ENCODE measurements at places on chromosomes 1 and 21. TPM values are rescaled to one million over a fixed set of nuclear protein-coding genes. Genes with fewer than 3 reads are reported as not detected.
A peak's percentile ranks its signal among the peaks of the same experiment; 100 is the strongest.

AMY1A gene
- not detected for total RNA-seq

DNA sequence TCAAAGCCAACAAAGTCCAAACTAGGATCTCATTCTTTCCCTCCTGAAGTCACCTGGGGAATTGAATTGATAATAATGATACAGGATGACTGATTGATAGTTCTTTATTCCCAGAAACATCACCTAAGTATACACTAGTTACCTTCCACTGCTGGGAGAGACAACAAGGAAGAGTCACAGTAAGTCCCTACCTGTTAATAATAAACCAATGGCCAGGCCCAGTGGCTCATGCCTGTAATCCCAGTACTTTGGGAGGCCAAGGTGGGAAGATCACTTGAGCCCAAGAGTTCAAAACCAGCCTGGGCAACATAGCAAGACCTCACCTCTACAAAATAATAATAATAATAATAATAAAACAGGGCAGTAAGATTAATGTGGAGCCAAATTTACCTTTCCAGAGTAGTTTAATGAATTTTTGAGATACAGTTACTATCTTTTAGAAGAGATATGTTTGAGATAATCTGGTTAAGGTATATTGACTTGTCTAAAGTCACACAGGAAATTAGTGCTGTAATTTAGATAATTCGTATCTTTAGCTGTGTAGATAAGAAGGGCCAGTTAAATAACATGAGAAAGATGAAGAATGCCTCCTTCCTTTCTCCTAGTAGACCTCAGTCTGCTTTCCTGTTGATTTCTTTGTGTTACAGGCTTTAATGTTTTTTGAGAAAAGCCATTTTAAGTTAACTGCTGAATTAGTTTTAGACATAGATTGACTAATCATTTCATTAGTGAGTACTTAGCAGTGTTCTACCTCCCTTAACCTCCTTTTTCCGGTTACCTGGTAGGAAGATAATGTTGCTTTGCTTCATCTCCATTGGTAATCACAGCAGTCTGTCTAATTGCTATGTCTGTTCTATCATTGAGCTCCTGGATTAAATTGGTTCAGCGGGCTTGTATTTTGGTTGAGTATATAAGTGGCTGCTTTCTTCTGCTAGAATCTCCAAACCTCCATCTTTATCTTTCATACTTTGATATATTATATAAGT, 22.0 kb downstream of the SMAP2 start:
- no peaks in the 10 kb centered on the region for H3K27me3 ChIP-seq
- H3K27ac ChIP-seq: peak overlapping the region; percentile 85
- DNase-seq: no peak
- peaks cover 44% of the 10 kb centered on the region for H3K4me1 ChIP-seq
- no peak overlapping the region for H3K4me3 ChIP-seq

VCAM1 gene
- not detected for total RNA-seq

DNA sequence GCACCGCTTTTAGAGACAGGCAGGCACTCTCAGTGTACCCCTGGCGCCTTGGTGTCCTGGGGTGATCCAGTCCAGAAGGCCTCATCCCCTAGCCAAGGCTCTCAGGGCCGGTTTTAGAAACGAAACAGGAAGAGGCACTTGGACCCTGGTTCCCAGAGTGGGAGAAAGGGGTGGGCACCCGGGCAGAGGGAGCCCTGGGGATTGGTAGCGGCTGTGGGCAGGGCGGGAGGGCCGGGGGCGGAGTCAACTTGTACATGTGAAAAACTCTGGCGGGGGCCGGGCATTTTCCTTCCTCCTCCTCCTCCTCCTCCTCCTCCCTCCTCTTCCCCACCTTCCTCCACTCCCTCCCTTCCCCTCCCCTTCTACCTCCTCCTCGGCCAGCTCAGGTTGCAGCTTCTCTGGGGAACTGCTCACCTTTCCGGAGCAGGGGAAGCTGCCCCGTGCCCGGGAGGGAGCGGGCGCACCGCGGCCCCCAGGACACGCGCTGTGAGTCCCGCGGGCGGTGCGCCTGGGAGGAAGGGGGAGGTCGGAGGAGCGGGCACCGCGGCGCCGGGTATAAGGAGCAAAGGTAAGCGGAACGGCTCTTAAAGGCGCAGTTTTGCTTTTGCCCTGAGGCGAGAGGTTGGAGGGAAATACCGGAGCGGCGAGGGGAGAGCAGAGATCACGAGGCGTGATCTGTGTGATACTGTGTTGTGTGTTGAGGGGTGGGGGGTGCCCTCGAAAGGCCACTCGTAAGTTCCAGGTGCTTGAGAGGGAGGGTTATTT, at the start of gene CDK18:
Gene CDK18 (plus strand): TSS at position 359 of the 765 bp plus-strand sequence. CDS start 18,499 bp downstream, outside the sequence.
- no peak within 1 kb of the TSS for H3K27ac ChIP-seq
- no peak for DNase-seq
- peak within 1 kb of the TSS; percentile 49 for H3K4me3 ChIP-seq
- peaks cover 57% of the 10 kb centered on the region for H3K27me3 ChIP-seq
- no peaks in the 10 kb centered on the region for H3K36me3 ChIP-seq
- no peaks in the 10 kb centered on the region for H3K4me1 ChIP-seq

DNA sequence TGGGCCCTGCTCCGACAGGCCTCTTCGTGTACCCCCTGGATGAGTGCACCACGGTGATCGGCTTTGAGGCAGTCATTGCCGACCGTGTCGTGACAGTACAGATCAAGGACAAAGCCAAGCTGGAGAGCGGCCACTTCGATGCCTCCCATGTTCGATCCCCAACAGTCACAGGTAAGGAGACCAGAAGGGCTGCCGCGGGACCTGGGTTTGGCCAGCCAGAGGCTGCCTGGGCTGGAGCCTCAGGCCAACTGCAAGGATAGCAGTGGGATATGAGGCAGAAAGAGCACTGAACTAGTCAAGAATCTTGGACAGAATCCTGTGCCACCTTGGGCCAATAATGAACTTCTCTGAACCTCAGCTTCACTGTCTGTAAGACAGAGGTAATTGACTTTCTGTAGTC, 22.1 kb downstream of the VWA5B1 start:
- H3K4me3 ChIP-seq: no peak overlapping the region
- H3K27me3 ChIP-seq: peaks cover 24% of the 10 kb centered on the region
- no peak for DNase-seq
- H3K36me3 ChIP-seq: no peaks in the 10 kb centered on the region

GRCh38 chr1:20426923-20427322, 59.1 kb downstream of the CAMK2N1 start:
- peaks cover 19% of the 10 kb centered on the region for H3K36me3 ChIP-seq
- peaks cover 22% of the 10 kb centered on the region for H3K4me1 ChIP-seq
- H3K4me3 ChIP-seq: no peak overlapping the region

DNA sequence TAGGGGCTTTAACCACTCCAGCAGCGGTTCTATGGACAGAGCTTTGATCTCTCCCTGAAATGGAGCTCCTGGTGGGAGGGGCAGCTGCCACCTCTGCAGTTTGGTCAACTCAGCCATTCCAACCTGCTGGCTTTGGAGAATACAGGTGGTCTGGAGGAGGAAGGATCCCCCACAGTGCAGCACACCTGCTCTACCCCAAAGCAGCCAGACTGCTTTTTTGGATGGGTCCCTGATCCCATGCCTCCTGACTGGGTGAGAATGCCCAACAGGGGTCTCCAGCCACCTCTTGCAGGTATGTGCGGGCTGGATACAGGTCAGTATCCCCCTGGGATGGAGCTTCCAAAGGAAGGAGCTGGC, 53.9 kb downstream of the TPTE start:
- no peaks in the 10 kb centered on the region for H3K27me3 ChIP-seq
- no peak overlapping the region for H3K4me3 ChIP-seq
- H3K4me1 ChIP-seq: no peaks in the 10 kb centered on the region
- no peak for DNase-seq
- no peak overlapping the region for H3K27ac ChIP-seq

GRCh38 chr1:208965351-208965750, 618.2 kb upstream of the CAMK1G start:
- no peaks in the 10 kb centered on the region for H3K4me1 ChIP-seq
- DNase-seq: no peak
- H3K4me3 ChIP-seq: no peak overlapping the region
- no peak overlapping the region for H3K27ac ChIP-seq
- no peaks in the 10 kb centered on the region for H3K27me3 ChIP-seq
- H3K36me3 ChIP-seq: no peaks in the 10 kb centered on the region

GRCh38 chr1:203328714-203329122, 22.2 kb downstream of the FMOD start:
- H3K27me3 ChIP-seq: peaks cover 38% of the 10 kb centered on the region
- H3K27ac ChIP-seq: no peak overlapping the region
- peaks cover 7% of the 10 kb centered on the region for H3K4me1 ChIP-seq
- H3K36me3 ChIP-seq: no peaks in the 10 kb centered on the region
- no peak for DNase-seq

IL23R gene
- total RNA-seq: not detected

GRCh38 chr1:154955039-154955717, 721 bp downstream of the PBXIP1 start:
- H3K4me3 ChIP-seq: peak overlapping the region; percentile 95
- no peaks in the 10 kb centered on the region for H3K36me3 ChIP-seq
- DNase-seq: peak; percentile 86
- peaks cover 4% of the 10 kb centered on the region for H3K27me3 ChIP-seq
- peak overlapping the region; percentile 97 for H3K27ac ChIP-seq

DNA sequence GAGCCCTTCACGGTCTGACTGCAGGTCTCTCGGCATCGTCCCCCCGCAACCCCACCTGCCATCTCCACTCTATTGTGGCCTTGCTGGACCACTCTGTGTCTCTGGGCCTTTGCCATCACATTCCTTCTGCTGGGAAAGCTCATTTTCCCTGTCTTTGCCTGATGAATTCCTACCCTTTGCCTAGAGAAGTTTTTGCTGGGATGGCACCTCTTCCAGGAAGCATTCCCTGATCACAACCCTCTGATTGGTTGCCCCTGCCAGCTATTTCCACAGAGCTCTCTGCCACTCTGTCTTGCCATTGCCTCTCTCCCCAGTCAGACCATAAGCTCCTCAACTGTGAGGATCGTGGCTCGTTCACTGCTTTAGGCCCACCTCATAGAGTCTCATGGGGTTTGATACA, 28.9 kb upstream of the GPR37L1 start:
- no peak overlapping the region for H3K27ac ChIP-seq
- no peaks in the 10 kb centered on the region for H3K4me1 ChIP-seq
- peaks cover 31% of the 10 kb centered on the region for H3K27me3 ChIP-seq

GRCh38 chr1:975896-976683, 5.8 kb downstream of the PERM1 start:
- no peak overlapping the region for H3K27ac ChIP-seq
- H3K4me1 ChIP-seq: no peaks in the 10 kb centered on the region
- DNase-seq: peak; percentile 68
- H3K36me3 ChIP-seq: no peaks in the 10 kb centered on the region

GRCh38 chr1:206898915-206899431, 1.7 kb downstream of the IL24 start:
- H3K4me1 ChIP-seq: peaks cover 69% of the 10 kb centered on the region
- H3K27ac ChIP-seq: peak overlapping the region; percentile 81
- no peak for DNase-seq
- no peaks in the 10 kb centered on the region for H3K27me3 ChIP-seq
- peak overlapping the region; percentile 60 for H3K4me3 ChIP-seq

GJA8 gene
- not detected for total RNA-seq

- H3K27me3 ChIP-seq: no peaks in the 10 kb centered on the region
- peaks cover 16% of the 10 kb centered on the region for H3K36me3 ChIP-seq
- peaks cover 40% of the 10 kb centered on the region for H3K4me1 ChIP-seq
- no peak overlapping the region for H3K27ac ChIP-seq
- no peak overlapping the region for H3K4me3 ChIP-seq
Measured at GRCh38 chr1:167824163-167824794, 89.7 kb downstream of the ADCY10 start.

GRCh38 chr21:33236766-33237165, 7.0 kb downstream of the IFNAR2 start:
- no peak for DNase-seq
- no peak overlapping the region for H3K27ac ChIP-seq
- H3K4me3 ChIP-seq: no peak overlapping the region
- peaks cover 3% of the 10 kb centered on the region for H3K27me3 ChIP-seq
- H3K36me3 ChIP-seq: no peaks in the 10 kb centered on the region
- H3K4me1 ChIP-seq: peaks cover 40% of the 10 kb centered on the region

DNA sequence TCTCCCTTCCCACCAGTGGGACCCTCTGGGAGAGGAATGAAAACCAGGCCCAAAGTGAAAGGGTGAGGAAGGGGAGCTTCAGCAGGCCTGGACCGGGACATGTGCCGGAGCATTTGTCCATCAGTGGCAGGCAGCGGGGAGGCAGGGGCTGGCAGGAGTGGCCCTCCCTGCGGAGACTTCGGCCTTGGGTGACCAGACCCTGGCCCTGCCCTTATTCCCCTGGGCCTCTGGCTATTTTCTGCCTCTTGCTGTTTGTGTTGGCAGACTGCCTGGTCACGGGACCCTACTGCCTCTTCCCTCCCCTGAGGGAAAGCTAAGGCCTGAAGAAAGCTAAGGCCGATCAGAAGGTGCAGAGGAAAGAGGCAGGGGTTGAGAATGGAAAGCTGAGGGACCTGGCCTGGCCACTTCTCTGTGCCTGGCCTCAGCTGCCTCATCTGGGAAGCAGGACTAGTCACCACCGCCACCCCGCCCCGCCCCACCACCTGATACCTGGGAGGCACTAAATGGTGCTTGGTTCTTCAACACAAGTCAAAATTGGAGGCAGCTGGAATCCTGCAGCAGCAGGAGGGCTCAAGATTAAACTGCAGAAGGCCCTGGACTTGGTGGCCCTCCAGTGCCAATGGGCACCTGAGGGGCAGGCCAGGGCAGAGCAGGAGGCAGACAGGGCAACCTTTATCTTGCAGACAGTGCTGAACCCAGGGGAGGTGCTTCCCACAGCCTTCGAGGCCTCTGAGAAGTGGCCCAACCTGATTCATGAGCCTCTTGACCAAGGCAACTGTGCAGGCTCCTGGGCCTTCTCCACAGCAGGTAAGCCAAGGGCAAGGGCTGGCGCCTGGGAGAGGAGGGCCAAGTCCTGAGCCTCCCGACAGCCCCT, 7.9 kb downstream of the TINAGL1 start:
- no peaks in the 10 kb centered on the region for H3K36me3 ChIP-seq
- no peak overlapping the region for H3K27ac ChIP-seq
- peaks cover 21% of the 10 kb centered on the region for H3K4me1 ChIP-seq
- no peak for DNase-seq
- no peak overlapping the region for H3K4me3 ChIP-seq
- H3K27me3 ChIP-seq: no peaks in the 10 kb centered on the region

NLRP3 gene
- 4.5 TPM for total RNA-seq

DNA sequence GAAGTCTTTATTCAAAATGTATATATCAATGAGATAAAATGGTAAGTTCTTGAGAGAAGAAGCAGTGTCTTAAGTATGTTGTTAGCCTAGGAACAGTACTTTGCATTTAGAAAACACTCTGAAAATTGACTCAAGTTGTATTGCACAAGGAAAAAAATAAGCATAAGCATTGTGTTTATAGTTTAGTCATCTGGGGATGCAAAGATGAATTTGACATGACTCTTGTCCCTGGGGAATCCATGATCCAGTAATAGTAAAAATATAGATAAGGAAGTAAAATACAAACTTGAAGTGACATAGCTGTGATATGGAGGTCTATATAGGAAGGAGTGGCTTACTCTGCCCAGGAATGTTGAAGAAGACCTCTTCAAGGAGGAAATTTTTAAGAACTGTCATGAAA, 185.0 kb upstream of the PTBP2 start:
- DNase-seq: no peak
- H3K36me3 ChIP-seq: no peaks in the 10 kb centered on the region
- H3K4me1 ChIP-seq: peaks cover 20% of the 10 kb centered on the region
- H3K27me3 ChIP-seq: no peaks in the 10 kb centered on the region
- no peak overlapping the region for H3K4me3 ChIP-seq

GRCh38 chr1:219812491-219813203, 115.7 kb downstream of the SLC30A10 start:
- peak; percentile 67 for DNase-seq
- no peak overlapping the region for H3K27ac ChIP-seq
- no peaks in the 10 kb centered on the region for H3K36me3 ChIP-seq
- H3K4me1 ChIP-seq: no peaks in the 10 kb centered on the region

OR2L13 gene
- total RNA-seq: not detected

GRCh38 chr21:27807596-27807995, 840.7 kb upstream of the ADAMTS5 start:
- peaks cover 2% of the 10 kb centered on the region for H3K27me3 ChIP-seq
- DNase-seq: peak; percentile 49
- H3K36me3 ChIP-seq: no peaks in the 10 kb centered on the region
- H3K4me1 ChIP-seq: peaks cover 59% of the 10 kb centered on the region
- no peak overlapping the region for H3K4me3 ChIP-seq

All from HFFc6 (cell line).